ENCODE measurements at places on chromosomes 12 and 14. TPM values are rescaled to one million over a fixed set of nuclear protein-coding genes. Genes with fewer than 3 reads are reported as not detected.

GRCh38 chr12:127562816-127563215 lies 704.2 kb upstream of the TMEM132C start:
- no peak for DNase-seq

- no peak for DNase-seq
These were observed 30.5 kb downstream of the ANO2 start for GRCh38 chr12:5914387-5915149.

GRCh38 chr14:74140374-74140850 lies 55.7 kb downstream of the LIN52 start:
- DNase-seq, result peak; percentile 19

- no peak for DNase-seq
These were observed 92.8 kb upstream of the FLRT2 start for GRCh38 chr14:85437148-85437547.

GRCh38 chr12:129902371-129903091 lies 1.3 kb downstream of the TMEM132D start:
- DNase-seq, result no peak

DNA sequence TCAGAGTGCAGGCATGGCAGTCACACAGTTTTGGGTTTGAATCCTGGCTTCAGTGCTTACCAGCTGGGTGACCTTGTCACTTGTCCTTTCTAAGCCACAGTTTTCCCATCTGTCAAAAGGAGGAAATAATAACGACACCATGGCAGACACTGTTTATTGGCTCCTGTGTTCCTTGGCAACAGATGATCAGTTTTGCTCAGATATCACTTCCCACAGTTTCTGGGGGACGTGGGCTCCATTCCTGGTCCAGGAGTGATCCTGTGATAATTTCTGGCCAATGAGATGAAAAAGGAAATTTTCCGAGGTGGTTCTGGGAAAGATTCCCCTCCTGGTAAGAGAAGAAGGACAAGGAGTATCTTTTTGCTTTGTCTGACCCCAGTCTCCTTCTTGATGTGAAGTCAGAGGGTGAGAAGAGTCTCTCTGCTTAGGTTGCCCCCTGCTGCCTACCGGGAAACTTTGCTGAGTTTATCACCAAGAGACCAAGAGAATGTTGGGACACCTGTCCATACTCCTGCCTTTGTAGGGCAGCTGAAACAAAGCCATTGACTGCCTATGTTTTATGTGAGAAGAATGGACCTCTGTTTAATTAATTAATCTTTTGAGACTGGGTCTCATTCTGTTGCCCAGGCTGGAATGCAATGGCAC lies 178.9 kb upstream of the NRXN3 start:
- DNase-seq, result no peak

The TSPAN8 gene
- not detected for total RNA-seq

The KCNA1 gene
- not detected for total RNA-seq

The CD163 gene
- 0.07 TPM for total RNA-seq
